ENCODE measurements at places on chromosomes 16 and 17.

DNA sequence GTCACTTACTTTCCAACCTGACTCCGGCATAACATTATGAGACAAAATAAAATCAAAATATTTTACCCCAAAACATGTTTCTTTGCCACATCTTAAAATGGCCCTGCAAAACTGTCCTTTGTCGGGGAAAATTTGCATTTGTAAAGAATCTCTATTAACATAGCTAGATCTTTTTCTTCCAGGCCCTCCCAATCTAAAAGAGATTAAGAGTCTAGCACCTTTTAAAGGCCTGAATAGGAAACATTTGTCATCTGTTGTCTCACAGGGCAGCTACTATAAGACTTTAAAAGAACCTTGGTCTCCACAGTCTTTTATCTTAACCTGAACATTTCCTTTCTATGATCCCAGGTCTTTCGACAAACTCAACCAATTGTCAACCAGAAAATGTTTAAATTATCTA, 18.1 kb upstream of the DHRS7B start:
- no peak for DNase-seq

DNA sequence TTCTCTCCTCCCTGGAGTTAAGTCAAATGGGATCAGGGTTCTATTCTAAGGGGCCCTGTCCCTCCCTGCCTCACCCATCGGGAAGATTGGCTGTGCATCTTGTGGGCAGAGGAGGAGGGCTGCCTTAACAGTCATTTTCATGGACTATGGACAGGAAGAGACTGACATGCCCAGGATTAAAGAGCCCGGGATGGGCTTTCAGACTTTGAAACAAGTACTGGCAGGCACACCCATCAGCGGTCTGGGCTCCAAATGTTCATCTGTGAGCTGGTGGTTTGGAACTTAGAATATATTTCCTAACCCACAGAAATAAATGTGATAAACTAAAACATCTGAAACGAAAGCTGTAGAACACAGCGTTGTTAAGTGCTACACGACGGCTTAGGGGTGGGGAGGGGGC, 6.5 kb downstream of the SLC6A4 start:
- DNase-seq, result no peak

GRCh38 chr16:19706846-19707245, 11.2 kb downstream of the KNOP1 start:
- no peak for DNase-seq

DNA sequence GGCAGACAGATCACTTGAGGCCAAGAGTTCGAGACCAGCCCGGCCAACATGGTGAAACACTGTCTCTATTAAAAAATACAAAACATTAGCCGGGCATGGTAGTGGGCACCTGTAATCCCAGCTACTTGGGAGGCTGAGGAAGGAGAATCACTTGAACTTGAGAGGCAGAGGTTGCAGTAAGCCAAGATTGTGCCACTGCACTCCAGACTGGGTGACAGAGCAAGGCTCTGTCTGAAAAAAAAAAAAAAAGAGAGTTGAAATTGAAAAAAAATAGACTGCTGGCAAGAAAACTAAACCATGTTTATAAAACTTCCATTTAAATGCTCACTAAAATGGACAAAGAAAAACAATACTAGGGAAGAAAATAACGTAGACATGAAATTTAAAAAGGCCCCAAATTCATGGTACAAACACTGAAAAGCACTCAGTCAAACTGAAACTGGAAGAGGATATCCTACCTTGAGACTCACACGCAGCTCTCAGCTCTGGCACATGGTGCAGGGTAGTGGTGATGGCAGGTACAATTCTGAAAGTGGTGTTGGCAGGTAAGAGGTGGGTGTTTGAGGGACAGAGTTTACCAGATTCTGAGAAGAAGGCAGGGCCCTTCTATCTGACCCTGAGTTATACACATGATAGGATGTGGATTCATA, 19.3 kb downstream of the CNTROB start:
- no peak for DNase-seq

GRCh38 chr17:59374612-59375011, 43.2 kb downstream of the YPEL2 start:
- DNase-seq, result no peak

- DNase-seq, result no peak
Measured at GRCh38 chr17:64051153-64051552, 30.7 kb upstream of the ICAM2 start.

GRCh38 chr17:12046786-12047185, 26.1 kb downstream of the MAP2K4 start:
- DNase-seq, result no peak

DNA sequence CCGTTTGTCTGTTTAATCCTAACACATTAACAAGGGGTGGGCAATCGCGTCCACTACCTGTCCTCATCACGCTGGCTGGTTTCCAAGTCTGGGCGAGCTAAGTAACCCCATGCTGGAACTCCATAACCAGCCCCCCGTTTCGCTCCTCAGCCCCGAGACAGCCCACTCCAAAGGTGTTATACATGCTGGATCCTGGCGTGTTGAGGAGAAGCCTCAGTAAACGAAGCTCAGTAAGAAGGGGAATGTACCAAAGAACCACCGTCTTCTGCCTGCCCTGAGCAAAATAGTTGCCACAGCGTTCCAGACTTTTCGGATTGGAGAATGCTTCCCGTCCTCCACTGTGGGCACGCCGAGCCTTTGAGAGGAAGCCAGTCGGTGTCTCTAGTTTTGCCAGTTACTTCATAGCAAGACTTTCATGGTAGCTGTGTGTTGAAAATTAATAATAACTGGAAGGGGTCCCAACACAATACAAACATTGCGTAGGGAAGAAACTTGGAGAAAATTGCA, 16.1 kb upstream of the C17orf78 start:
- no peak for DNase-seq

GRCh38 chr17:39669897-39670735, 1.9 kb downstream of the PNMT start:
- no peak for DNase-seq

- peak; percentile 28 for DNase-seq
Measured at GRCh38 chr16:78925083-78925767, 675.3 kb downstream of the MAF start.

GRCh38 chr16:17439580-17439979, 31.2 kb downstream of the XYLT1 start:
- no peak for DNase-seq

GRCh38 chr16:67549240-67549639, 13.1 kb upstream of the CTCF start:
- DNase-seq, result no peak

DNA sequence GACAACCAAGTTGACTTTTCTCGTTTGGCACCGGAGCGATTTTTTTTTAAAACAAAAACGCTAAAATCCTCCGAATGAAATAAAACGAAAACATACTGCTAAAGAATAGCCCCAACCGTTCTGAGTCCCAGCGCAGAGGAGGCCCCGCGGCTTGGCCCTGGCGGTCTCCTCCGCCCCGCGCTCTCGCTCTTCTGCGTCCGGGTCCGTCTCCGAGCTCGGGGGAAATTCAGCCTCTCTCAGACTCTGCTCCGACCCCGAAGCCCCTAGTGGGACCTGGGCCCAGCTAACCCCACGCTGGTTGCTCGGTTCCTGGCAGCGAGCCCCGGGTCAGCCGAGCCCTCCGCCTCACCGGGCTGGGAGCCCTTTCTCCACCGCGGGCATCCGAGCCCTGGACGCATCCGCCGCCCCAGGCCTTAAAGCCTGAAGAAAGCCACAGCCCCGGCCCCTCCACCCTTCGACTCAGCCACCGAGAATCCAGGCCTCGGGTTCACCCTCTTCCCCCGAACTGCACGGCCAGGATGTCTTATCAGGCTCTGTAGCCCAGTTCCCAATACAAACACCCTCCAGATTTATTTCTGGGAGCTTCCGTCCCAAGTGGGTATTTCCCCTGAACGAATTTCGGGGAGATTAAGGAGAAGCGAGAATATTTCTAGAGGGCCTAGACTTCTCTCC, 1.2 kb downstream of the TBX2 start:
- no peak for DNase-seq

- DNase-seq, result no peak
Measured at GRCh38 chr17:75442168-75443103, 14.0 kb upstream of the TMEM94 start.

DNA sequence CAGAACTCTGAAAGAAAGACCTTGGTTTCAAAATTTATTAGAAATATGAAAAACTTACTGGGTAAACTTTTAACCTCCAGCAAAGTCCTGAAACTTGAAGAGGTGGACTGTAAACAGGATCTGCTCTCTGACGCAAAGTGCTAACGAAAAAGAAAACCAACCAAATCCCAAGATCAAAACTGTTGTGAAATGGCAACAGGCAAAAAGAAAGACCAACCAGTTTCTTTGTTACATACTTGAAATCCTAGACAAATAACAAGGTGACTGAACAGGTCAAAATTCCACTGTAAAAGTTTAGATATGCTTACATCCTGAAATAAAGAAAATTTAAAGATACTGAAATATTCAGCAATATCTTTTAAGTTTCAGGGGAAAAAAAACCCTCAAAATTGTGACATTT, 44.2 kb downstream of the TRIM37 start:
- no peak for DNase-seq

DNA sequence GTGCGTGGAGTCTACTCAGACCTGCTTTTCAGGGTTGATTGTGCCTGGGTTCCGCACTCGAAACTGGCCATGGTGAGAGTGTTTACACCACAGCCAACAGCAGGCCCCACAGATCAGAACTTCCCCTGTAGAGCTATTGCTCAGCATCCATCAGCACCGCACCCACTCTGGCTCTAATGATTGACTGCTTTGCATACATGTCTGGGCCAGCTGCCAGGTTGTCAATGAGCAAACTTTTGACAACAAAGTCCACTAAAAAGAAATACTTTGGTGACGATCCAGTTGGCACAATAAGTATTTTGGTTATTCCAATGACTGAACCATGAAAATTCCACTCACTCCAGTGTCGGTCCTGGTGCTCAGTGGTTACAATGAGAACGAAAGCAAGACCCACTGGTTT, 190.7 kb downstream of the FOXL1 start:
- no peak for DNase-seq

GRCh38 chr16:74893541-74893940, 91.4 kb downstream of the WDR59 start:
- DNase-seq, result no peak

DNA sequence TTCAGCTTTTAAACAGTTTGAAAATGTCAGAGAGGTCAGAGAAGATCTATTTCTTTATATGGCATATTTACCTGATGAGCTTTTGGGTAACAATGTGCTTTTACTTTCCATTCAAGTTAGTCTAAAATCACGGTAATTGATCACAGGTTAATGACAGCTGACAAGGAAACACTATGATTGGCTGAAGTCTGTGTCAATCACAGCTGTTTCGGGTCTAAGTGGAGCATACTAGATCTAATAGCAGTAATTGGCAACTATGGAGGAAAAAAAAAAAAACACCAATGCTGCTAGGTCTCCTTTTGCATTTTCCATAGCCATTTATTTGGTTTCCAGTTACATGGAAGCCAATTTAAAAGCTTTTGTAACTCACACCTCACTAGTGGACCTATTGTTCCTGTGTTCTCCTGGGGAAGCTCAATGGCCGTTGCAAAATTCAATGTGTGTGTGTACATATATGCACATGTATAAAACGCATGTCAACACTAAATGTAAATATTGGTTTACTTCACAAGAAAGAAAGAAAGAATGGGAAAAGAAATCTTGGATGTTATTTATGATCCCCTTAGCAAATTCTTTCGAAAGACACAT, 568.3 kb upstream of the ZFHX3 start:
- no peak for DNase-seq

DNA sequence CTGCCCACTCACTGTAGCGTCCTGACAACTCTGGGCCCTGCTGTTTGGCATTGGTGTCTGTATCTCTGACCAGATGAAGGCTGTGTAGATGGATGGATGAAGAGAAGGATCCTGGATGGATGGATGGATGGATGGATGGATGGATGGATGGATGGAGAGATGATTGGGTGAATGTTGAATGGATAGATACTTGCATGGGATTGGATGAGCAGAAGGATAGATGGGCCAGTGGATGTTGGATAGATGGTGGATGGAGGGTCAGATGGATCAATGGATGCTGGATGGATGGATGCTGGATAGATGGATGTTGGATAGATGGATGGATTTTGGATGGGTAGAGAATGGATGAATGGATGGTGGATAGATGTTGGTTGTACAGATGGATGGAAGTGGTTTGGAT, 179.6 kb upstream of the GSE1 start:
- DNase-seq, result no peak

GRCh38 chr17:50051082-50051576, 4.8 kb upstream of the ITGA3 start:
- DNase-seq, result peak; percentile 82

- DNase-seq, result no peak
Measured at GRCh38 chr16:15576960-15577958, 65.7 kb downstream of the MARF1 start.

GRCh38 chr16:52535076-52535475, 11.9 kb downstream of the TOX3 start:
- DNase-seq, result no peak

DNA sequence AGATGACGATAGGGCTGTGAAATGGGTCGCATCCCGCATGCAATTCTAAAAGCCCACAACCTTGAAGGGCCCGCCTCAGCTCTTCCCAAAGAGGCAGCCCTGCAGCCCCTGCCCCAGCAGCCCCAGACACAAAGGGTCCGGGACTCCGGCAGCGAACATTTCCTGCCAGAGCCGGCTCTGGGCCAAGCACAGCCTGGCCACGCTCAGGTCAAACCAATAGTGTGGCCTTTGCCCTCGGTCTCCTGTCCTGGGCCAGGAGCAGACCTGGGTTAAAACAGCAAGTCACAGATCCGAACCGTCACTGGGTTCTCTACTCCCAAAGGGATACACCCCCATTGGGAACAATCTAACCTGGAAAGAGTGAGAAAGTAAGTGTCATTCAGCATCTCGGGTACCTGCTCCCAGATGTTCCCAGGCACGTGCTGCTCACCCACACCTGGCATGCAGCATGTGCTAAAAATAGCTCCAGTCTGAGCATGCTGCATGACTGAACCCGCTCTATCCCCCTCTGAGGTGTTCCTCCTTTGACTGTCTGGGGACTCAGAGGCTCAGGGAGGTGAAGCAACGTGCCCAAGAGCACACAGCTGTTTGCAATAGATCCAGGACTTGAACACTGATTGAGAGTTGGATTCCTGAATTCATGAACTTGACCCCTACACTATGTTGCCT, 22.2 kb upstream of the ATP2A3 start:
- no peak for DNase-seq

- DNase-seq, result peak; percentile 18
Measured at GRCh38 chr16:4306470-4307214, 9.2 kb upstream of the GLIS2 start.

GRCh38 chr17:48048384-48049126, 396 bp downstream of the NFE2L1 start:
- DNase-seq, result peak; percentile 21

DNA sequence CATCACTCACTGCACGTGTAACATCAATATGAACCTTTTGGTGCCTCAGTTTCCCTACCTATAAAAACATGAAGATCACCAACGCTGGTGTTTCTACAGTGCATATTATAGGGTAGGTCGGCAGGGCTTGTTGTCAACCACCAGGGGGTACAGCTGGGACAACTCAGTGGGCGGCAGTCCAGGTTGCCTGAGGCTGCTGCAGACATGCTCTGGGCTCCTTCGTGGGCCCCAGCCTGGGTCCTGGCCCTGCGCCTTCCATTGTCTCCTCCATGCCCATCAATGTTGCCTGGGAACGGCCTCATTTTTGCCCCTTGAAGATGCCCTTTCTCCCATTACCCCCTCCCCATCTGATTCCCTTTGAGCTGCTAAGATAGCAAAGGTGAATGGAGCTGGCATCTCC, 89.8 kb downstream of the GSG1L start:
- DNase-seq, result no peak

- no peak for DNase-seq
Measured at GRCh38 chr17:74110467-74110866, 93.0 kb upstream of the RPL38 start.
